GM03348 (cell line): ENCODE measurements at places on chromosomes 5 and 9.

DNA sequence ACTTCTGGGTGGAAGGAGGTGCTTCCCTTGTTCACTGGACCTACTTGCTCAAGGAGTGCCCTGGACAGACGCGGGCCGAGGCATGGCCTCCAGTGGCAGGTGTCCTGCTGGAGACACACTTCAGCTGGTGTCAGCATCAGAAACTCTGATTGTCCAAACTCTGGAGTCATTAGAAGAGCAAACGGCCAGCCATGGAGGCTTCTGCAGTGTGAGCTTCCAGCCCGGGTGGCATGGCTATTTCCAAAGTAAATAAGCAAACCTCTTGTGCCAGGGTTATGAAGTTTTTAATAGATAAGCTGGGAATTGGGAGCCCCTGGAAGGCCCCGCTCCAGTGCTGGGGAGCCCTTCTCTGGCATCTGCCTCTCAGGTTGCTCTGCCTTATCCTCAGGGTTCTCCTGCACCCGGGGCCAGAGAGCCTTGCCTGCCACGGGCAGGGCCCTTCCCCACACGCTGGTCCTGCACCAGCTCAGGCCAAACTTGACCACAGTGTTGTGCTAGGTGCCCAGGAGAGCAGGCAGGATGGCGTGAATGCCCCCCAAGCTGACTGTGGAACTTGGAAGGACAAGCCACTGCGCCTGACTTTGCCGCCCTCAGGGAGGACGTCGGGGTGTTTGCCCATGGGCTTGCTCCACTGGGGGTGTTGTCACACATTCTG, 285.6 kb downstream of the GADD45G start:
- DNase-seq, result no peak

DNA sequence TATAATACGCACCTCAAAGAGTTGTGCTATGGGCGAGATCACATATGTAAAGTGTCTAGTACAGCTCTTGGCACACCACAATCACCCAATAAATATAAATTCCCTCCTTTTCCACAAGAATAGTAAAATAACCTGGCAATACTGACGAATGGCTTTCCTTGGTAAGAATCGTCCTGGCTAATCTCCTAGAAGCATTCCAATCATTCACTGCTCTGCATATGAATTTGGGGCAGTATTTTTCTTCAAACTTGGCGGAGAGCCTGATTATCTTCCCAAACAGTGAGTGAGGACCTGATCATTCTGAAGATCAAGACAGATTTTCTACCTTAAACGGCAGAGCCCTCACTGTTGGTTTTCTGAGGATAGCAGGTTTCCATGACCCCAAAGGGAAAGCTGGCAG, 96.0 kb downstream of the TMEM215 start:
- no peak for DNase-seq

GRCh38 chr5:59246145-59246869, 647.2 kb downstream of the PDE4D start:
- DNase-seq, result peak; percentile 3

DNA sequence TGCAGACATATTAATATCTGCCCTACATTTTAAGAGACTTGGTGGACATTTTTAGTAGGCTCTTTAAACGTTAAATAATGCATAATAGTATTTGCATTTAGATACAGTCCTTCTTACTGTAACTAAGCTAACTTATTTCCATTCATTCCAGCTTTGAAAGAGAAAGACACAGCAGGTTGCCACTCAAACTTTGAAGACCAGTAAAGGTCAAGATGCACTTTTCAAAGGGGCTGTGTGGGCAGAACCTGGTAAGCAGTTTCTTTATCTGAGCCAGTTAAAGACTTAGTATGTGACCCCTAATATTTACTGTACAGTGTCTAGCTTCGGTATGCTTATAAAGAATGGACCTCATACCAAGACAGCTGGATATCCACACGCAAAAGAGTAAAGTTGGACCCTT, 20.8 kb downstream of the PLGRKT start:
- DNase-seq, result no peak

DNA sequence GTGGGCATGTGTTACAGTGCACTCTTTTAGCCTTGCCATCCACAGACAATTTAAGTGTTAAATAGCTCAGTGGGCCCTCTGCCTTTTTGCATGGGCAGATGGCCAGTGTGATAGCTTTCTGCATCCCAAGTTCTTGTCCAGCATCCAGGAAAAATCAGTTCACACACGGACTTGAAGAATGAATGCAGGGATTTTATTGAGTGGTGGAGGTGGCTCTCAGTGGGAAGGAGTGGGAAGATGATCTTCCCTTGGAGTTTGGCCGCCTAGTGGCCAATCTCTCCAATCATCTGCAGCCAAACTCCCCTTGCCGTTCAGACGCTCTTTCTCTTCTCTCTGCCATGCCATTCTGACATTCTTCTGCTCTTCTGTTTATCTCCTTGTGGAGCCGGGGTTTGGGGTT, 322.4 kb upstream of the GRAMD2B start:
- no peak for DNase-seq

- no peak for DNase-seq
These were observed 116.3 kb downstream of the SLC28A3 start for GRCh38 chr9:84224246-84224645.

GRCh38 chr5:94901191-94901979, 282.9 kb downstream of the SLF1 start:
- peak; percentile 64 for DNase-seq

GRCh38 chr9:137387114-137387890, 35.7 kb downstream of the EXD3 start:
- no peak for DNase-seq

DNA sequence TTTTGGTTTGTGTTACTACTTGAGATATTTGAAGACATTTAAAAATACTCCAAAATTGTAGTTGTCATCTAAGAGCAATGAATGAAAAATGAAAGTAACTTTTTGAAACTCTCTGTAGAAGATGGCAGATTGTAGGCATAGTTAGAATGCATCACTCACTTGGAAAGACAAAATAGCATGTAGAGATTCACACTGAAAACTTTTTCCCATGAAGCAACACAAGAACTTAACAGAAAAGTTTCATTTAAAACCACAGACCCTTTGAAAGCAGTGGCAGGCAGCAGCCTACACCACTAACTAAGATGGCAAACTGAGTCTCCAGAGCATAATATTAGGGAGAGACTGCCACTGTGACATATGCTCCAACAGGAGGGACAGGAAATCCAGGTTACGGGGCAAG, 18.9 kb upstream of the FAM174A start:
- DNase-seq, result no peak

GRCh38 chr5:175471628-175472027, 6.7 kb upstream of the SFXN1 start:
- DNase-seq, result no peak

- DNase-seq, result no peak
These were observed 38.2 kb downstream of the CPEB4 start for GRCh38 chr5:173926359-173926758.
